ENCODE measurements at places on chromosomes 2 and 18.

GRCh38 chr2:177212891-177213856 lies 580 bp downstream of the HNRNPA3 start:
- DNase-seq: peak; percentile 92

GRCh38 chr2:24816884-24817283 lies 23.7 kb downstream of the CENPO start:
- no peak for DNase-seq

- no peak for DNase-seq
These were observed 4.0 kb downstream of the NEU4 start for GRCh38 chr2:241812730-241813643.

DNA sequence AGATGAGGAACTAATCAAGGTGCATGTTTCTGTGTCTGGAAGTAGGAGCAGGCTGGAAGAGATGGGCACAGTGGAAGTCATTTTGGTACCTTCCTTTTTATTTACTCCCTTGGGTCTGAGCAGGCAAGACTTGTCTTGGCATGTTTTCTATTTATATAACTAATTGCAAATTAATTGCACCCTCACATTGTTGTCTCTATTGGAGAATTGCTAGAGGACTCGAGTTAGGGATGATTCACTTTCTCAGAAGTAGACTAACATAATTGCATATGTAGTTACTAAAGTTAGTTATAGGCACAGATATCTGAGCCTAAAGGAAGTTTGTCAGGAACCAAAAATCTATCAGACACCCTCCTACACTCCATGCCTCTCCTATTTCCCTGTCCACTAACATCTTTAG lies 92.8 kb upstream of the NRP2 start:
- DNase-seq: no peak

DNA sequence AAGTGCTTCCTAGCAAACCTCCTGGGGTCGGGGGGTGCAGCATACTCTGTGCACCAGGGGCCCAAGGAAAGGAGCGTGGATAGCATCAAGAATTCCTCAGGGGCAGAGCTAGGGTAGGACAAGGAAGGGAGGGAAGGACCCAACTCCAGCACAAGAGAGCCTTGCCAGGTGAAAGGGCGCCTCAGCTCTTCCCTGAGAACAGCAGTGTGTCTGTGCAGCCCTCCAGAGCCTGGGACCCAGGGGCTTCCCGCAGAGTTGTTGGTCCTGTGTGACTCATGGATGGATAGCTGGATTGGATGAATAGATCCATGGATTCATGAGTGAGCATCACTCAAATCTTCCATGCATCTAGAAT lies 175.4 kb downstream of the SMAD2 start:
- DNase-seq: no peak

Data from stimulated activated CD4-positive, alpha-beta T cell treated with anti-CD3 and anti-CD28 coated beads, Interleukin-4, amount 100 ng/mL, for 1 hour (primary cell).